ENCODE measurements at places on chromosomes 7 and 10.

DNA sequence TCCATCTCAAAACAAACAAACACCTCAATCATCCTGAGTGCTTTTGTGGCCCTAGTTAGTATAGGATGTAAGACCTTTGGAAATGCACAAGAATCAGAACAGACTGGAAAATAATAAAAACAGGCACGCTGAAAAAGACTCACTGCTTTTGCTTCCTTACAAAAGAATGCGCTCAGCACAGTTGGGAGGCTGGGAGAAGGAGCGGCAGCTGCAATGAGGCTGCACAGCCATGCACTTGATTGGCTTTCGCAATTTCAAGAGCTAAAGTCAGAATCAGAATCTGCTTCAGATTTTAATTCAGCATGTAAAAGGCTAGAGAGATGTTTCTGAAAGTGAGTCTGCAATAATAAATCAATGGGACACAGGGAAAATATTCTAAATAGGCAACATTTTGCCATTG is 97.2 kb downstream of the FRMD4A start:
- no peak for DNase-seq

- DNase-seq: no peak
These were observed 219.9 kb downstream of the TCF7L2 start for GRCh38 chr10:113169853-113170460.

GRCh38 chr10:132601567-132601966 is 64.0 kb downstream of the INPP5A start:
- no peak for DNase-seq

DNA sequence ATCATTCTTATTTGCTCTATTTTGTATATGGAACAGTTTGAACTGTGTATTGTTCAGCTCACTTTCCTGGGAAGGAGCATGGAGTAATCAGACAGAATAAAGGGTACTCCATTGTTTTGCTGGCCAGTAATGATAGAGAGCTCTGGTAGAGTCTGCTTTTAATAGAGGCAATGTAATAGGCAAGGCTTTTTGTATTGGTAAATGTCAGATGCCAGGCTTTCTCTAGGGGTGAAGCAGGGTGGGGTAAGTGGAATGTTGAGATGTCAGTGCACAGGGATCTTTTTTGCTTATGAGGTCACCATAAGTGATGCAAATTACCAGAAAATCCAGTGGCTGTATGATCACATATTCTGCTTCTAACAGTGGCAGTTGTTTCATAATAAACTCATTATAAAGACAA is 1088.3 kb upstream of the SORCS1 start:
- DNase-seq: no peak

DNA sequence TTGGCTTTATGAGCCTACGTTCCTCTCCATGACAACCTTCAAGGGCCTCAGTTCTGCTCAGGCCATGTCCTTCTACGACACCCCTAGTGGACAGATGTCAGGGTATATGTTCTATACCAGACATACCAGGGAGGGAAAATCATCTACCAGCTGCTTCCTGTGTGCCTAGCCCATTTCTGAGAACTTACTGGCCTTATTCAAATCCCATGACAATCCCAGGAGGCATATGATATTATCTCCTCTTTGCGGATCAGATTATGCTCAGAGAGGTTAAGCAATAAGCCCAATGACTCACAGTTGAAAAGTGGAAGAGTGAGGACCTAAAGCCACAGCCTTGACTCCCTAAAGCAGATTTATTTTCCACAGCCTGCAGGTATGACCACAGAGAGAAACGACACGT is 139.3 kb downstream of the GLI3 start:
- DNase-seq: no peak

DNA sequence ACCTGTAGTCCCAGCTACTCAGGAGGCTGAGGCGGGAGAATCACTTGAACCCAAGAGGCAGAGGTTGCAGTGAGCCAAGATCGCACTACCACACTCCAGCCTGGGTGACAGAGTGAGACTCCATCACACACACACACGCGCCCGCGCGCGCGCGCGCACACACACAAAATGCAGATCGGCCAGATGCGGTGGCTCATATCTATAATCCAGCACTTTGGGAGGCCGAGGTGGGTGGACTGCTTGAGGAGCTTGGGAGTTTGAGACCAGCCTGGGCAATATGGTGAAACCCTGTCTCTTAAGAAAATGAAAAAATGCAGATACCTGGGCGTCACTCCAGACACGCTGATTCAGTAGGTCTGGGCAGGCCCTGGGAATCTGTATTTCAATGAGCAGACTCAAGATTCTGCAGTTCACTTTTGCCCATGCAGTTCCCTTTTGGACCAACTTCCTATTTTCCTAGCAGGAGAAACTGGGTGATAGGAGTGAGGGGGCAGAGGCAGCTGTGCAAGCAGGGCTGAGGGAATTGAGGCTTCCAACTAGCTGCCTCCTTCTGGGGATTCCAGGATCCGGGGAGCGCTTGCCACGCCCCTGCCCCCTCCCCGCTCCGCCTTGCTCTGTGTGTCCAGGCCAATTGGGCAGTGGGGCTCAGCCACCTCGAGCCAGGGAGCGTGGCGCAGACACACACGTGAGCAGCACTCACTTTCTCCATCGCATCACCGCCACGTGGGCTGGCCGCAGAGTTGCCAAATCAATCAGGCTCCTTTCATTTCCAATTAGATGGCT is 173.6 kb downstream of the SH3PXD2A start:
- DNase-seq: no peak

DNA sequence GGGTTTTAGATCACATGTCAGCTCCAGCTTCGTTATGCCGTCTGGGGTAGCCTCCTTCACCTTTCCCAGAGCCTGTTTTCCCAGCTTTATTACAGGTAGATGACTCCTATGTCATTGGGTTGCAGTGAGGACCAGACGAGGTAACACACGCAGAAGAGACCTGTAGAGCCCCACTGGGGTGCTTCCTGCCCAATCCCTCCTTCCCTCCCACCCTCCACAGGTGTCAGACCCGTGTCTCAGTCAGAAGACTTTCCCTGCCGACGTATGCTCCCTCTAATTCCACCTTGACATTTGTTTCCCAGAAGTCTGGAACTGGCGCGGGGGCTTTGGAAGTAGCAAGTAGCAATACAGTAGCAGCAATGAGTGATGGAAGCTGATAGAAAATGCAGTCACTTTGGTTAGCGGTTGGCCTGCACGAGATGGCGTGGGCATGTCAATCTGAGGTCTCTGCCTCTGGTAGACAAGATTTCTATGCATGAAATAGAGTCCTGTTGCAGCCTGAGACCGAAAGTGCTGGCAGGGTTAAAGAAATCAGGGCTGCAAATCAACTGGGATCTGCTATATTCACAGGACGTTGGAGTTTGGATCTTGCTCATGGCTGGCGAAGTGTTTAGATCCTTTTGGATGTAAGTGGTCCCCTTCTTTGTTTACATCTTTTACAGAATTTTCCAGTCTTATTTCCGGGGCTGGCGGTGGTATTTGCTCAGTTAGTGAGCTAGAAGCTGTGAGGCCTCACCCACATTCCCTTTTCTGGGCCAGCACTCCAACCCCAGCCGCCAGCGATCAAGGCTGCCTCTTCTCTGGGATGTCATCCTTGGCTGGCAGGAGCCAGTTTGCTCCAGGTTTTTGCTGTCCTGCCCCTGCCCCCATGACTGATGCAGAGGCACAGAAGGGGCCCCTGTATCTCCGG is 78.3 kb upstream of the KMT2C start:
- DNase-seq: no peak

- DNase-seq: no peak
These were observed 104.7 kb downstream of the DGKI start for GRCh38 chr7:137742051-137742450.

GRCh38 chr7:3710531-3710930 is 409.5 kb downstream of the SDK1 start:
- no peak for DNase-seq

DNA sequence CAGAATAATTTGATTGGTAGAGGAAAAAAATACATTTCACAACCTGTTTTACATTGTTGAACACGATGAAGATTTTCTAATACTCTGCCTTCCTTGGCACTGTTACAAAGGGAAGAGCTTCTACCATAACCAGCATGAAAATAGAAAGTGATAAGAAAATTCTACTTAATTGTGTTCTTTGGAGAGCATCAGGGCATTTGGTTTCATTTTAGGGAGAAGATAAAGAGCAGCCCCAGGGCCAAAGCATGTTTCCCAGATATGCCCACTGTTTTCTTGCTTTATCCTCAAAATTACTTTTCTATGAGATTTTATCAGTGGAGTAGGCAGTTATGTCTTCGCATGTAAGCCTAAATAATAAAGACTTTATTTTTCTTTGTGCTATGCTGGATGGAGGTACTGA is 9.5 kb downstream of the CHRM2 start:
- DNase-seq: no peak
